ENCODE measurements at places on chromosomes 1 and 21.

GRCh38 chr21:37771181-37771580 lies 145.1 kb downstream of the KCNJ6 start:
- DNase-seq, result no peak

DNA sequence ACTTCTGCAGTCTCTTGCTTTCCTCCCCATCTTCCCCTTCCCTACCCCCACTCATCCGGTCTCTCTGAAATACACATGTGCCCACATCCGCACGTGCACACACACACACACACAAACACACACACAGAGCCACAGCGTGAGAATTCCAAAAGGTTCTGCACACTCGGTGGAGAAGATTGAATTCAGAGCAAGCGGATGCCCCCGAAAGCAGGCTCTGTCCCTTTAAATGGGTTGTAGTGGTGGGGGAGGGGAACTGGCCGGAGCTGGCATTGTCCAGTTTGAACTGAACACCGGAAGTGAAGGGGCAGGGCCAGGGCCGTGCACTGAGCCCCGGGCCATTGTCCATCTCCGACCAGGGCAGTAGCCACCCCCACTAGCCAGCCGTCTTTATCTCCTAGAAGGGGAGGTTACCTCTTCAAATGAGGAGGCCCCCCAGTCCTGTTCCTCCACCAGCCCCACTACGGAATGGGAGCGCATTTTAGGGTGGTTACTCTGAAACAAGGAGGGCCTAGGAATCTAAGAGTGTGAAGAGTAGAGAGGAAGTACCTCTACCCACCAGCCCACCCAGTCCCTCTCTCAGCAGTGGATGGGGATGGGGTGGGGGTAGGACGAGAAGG lies 1.3 kb upstream of the LIN28A start:
- no peak for DNase-seq

DNA sequence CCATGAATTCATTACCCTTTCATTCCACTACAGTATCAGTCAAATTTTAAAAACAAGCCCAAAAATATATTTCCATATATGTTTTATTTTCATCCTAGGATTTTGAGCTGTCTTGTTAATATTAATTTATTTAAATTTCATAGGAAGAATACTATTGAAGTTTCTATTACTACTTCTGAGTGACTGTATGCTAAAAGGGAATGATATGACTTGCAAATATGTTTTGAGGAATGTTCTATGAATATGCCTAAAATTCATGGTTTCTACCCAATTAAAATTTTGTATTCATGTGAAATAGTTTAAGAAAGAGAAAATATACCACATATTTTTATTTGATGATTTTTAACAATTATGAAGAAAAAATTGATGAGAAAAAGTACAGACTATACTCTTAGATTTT lies 52.9 kb upstream of the BACH1 start:
- no peak for DNase-seq

GRCh38 chr1:155077346-155077745 lies 1.3 kb upstream of the EFNA3 start:
- no peak for DNase-seq

DNA sequence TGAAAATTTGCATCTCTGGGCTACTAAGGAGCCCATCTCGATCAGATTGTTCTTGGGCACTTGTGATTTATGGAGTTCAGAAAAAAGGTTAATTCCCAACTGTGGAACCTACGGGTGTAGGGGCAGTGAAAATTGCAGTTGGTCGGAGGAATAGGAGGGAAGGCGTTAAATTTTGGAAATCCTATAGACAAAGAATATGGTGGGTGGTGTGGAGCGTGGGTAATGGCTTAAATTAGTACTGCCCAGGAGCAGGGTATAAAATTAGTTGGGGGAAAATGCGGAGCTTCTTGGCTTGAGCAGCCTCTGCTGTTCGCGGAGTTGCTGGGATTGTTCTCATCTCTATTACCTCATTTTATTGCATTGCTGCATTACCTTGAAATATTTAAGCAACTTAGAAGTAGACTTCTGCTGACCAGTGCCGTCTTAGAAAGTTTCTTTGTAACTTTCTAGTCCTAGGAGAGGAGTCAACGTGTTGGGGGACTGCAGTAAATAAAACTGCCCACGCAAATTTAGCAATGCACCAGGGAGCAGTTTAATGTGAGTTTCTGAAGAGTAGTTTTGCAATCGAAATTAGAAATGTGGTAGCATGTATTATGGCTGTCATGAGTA lies 514 bp downstream of the S1PR1 start:
- DNase-seq, result no peak

GRCh38 chr1:74689621-74690363 lies 16.2 kb upstream of the ERICH3 start:
- DNase-seq, result peak; percentile 18

GRCh38 chr1:1399872-1400575 lies 889 bp upstream of the CCNL2 start:
- DNase-seq, result no peak

GRCh38 chr1:81950591-81951244 lies 150.0 kb downstream of the ADGRL2 start:
- DNase-seq, result no peak

GRCh38 chr1:22916471-22916820 lies 56.2 kb downstream of the LACTBL1 start:
- no peak for DNase-seq

GRCh38 chr1:2611031-2611501 lies 21.8 kb downstream of the MMEL1 start:
- DNase-seq, result no peak

- DNase-seq, result no peak
Observed at GRCh38 chr1:223714849-223715603, 2.7 kb downstream of the CAPN2 start.

DNA sequence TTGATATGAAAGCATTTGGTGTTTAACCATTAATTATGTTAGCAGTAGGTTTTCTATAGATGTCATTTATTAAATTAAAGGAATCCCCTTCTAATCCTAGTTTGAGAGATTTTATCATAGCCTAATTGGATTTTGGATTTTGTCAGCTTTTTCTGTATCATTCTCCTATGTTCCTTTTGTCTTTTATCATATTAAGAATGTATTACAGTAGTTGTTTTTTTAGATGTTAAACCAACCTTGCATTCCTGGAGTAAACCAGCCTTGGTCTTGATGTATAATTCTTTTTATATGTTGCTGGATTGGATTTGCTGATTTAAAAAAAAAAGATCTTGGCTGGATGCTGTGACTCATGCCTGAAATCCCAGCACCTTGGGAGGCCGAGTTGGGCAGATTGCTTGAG lies 5.6 kb downstream of the SETDB1 start:
- no peak for DNase-seq

DNA sequence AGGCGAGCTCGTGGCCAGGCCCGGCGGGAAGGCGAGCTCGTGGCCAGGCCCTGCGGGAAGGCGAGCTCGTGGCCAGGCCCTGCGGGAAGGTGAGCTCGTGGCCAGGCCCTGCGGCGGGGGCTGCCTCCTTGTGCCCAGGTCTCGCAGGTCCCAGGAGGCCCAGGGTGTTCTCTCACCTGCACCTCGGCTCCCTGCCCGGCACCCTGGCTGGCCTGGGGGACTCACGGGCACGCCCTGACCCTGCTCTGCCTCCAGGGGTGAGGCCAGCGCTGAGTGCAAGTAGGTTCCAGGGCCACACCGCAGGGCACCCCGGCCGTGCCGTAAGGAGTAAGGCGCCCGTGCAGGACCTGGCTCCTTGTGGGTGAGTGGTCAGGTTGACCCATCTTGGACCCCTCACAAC lies 4.4 kb downstream of the SDF4 start:
- no peak for DNase-seq

DNA sequence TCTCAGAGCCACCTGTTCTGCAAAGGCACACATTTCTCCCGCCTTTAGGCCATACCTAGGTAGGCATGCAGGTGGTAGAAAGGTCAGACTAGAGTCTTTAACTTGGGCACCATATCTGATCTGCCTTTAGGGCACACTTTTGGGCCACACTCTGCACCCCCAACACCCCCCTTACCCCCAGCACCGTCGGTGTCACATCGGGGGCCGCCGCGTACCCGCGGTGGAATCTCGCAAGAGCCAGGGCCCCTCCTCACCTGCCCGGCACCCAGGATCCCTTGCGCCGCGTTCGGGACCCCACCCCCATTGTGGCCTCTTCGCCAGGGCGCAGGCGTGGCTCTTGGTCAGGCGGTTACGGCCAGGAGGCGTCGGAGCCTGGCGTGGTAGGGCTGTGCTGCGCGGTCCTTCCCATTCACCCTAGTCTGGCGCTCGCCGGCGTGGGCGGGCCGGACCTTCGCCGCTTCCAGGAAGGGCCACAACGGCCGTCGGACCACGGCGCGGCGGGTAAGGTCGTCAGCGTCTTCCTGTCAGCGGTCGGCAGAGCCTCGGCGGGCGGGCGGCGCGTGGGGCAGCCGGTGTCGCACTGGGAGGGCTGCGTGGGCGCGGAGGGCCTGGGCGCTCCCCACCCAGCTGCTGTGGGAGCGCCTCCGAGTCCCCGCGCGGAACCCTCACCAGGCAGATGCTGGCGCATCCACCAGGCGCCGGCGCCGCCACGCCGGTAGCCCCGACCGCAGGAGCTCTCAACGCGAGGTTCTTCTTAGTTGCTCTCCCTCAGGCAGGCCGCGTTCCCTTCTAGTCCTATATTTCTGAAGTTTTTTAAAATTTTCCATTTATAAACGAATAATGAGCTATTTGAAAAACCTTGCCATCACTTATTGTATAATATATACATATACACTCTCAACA lies at the start of gene DNAH14:
TSS of gene DNAH14 (plus strand) at position 341 of the 903 bp plus-strand sequence. CDS start 23,028 bp downstream, outside the sequence.
- peak; percentile 29 for DNase-seq

GRCh38 chr21:25350056-25350455 lies 257.2 kb downstream of the MRPL39 start:
- DNase-seq, result no peak

DNA sequence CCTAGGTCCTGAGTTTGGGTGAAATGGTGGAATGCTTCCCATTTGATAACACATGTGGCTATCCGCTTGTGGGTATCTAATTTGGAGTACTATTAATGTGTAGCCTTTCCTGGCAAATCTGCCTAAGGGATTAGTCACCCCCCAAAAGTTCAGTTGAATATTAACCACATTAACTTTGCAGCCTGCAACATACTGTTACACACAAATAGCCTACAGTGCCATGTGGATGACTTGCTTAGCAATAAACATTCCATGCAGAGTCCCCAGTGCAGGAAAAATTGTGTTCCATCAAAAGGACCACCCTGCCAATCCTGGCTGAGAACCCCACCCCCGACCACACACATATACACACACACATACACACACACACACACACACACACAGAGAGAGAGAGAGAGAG lies 303.3 kb upstream of the ESRRG start:
- no peak for DNase-seq

DNA sequence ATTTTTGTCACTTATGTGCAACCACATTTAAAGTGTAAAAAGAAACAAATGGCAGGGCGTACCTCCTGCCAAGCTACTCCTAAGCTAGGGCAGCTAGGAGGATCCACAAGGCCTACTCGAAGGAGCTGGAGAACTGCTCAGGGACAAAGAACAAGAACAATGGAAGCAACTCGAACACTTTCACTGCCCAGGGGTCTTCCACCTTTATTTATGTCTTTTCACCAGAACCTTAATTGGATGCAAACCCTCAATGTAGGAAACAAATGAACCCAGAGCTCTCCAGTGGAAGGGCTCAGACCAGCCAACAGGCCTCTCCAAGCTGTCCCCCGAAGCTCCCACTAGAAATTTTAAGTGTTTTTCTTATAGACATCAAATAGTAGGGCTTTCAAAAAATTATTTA lies 39.9 kb downstream of the C1orf198 start:
- no peak for DNase-seq

DNA sequence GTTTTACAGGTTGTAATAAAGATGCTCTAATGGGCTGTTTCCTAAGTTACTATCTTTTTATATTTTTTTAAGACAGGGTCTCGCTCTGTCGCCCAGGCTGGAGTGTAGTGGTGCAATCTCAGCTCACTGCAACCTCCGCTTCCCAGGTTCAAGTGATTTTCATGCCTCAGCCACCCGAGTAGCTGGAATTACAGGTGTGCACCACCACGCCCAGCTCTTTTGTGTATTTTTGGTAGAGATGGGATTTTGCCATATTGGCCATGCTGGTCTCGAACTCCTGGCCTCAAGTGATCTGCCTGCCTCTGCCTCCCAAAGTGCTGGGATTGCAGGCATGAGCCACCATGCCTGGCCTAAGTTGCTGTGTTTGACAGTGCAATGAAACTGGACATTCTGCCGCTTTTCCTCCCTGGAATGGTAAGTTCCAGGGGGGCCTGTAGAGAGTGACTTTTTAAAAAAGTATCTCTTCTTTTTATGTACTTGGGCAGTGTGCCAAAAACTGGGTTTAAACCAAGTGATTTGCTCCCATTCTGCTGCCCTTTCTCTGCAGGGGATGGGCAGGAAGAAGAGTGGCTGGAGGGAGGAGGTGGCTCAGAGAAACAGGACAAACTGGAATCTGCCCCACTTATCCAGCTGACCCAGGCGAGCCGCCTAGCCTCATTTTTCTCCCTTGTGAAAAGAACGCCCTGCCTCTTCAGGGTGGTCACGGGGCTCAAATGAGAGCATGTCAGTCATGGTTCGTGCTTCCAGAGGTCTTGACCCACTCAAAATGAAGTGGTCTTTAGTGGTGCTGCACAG lies 2.3 kb downstream of the SLC37A1 start:
- DNase-seq, result no peak

GRCh38 chr1:162997499-162998285 lies 71.5 kb upstream of the RGS4 start:
- no peak for DNase-seq

GRCh38 chr1:97680470-97680869 lies 240.4 kb downstream of the DPYD start:
- no peak for DNase-seq

DNA sequence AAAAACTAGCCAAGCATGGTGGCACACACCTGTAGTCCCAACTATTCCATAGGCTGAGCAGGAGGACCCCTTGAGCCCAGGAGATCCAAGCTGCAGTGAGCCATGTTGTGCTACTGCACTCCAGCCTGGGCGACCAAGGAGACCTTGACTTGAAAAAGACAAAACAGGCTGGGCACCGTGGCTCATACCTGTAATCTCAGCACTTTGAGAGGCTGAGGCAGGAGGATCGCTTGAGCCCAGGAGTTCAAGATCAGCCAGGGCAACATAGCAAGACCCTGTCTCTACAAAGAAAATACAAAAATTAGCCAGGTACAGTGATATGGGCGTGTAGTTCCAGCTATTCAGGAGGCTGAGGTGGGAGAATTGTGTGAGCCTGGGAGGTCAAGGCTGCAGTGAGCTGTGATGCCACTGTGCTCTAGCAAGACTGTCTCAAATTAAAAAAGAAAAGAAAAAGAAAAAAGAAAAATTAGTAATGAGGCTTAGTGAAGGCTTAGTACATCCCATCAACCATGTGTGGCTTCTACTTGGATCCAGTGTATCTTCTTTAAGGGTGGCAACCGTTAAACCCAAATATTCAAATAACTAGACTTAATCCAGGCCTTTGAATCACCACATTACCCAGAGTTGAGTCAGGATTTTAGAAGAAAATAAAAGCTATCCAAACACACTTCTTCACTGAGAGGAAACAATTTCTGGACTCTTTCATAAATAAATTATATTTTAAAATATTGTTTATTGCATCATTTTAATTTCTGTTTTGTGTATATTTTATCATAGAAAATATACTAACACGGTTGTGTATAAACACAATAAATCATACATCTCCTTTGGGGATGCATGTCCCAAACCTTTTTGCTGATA lies 74.3 kb upstream of the RAB4A start:
- DNase-seq, result no peak

GRCh38 chr1:28173151-28173979 lies 3.1 kb downstream of the PTAFR start:
- DNase-seq, result no peak

Measured in NCI-H1417 treated with DMSO at 0.1 percent for 48 hours (cell line).